ENCODE measurements at places on chromosomes 6 and 20.
A peak's percentile ranks its signal among the peaks of the same experiment; 100 is the strongest.

GRCh38 chr6:135226537-135226936, 45.4 kb downstream of the MYB start:
- peak; percentile 57 for DNase-seq

- DNase-seq: no peak
Observed at GRCh38 chr6:36774331-36774730, 64.9 kb downstream of the CPNE5 start.

- no peak for DNase-seq
Observed at GRCh38 chr6:81362246-81362645, 390.2 kb downstream of the TENT5A start.

DNA sequence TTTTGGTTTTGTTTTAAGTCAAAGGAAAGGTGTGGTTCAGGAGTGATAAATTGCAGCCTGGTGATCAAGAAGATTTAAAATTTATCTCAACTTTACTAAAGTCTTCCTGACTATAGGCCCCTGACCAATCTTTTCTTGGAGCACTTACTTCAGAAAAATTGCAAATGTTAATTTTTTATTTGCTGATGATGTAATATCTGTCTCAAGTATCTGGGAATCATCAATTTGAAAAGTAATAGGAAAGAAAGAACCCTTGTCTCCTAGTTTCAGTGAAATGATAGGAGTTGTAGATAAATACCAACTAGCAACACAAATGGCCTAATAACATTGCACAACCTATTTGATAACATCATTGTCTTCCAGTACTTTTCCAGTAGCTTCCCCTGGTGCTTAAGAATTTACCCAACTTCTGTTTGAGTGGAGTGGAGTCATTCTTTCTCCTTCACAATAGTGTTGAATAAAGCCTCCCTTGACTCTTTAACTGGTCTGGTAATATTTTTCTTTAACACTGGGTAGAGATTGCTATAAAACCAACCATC, 648.3 kb upstream of the ADGRB3 start:
- no peak for DNase-seq

- DNase-seq: no peak
Observed at GRCh38 chr20:32421290-32421689, 63.2 kb downstream of the ASXL1 start.

- DNase-seq: no peak
Observed at GRCh38 chr6:1391800-1392309, 2.5 kb downstream of the FOXF2 start.

GRCh38 chr6:53833155-53833554, 38.4 kb downstream of the LRRC1 start:
- DNase-seq: no peak
